Activated CD4-positive, CD25-positive, alpha-beta regulatory T cell treated with anti-CD3 and anti-CD28 coated beads, Interleukin-2, amount 50 U/mL, for 16 hours (primary cell): ENCODE measurements at places on chromosomes 3 and 15.

DNA sequence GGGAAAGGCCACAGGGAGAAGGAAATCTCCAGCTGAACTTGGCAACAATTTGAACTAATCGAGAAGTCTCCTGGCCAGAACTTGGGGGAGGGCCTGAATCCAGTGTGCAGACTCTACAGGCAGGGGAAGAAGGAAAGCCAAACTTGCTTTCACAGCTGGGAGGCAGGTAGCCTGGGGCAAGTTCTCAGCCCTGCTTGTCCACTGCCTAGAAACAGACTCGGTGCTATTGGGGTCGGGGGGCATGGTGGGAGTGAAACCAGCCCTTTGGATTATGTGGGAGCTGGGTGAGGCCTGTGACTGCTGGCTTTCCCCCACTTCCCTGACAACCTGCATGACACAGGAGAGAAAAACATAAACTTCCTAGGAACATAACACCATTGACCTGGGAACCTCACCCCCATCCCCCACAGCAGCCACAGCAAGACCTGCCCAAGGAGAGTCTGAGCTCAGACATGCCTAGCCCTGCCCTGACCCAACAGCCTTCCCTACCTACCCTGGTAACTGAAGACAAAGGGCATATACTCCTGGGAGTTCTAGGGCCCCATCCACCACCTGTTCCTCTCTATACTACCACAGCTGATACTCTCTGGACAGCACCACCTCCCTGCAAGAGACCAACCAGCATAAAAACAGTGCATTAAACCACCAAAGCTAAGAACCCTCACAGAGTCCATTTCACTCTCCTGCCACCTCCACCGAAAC is 103.7 kb upstream of the MNS1 start:
- no peak for DNase-seq

DNA sequence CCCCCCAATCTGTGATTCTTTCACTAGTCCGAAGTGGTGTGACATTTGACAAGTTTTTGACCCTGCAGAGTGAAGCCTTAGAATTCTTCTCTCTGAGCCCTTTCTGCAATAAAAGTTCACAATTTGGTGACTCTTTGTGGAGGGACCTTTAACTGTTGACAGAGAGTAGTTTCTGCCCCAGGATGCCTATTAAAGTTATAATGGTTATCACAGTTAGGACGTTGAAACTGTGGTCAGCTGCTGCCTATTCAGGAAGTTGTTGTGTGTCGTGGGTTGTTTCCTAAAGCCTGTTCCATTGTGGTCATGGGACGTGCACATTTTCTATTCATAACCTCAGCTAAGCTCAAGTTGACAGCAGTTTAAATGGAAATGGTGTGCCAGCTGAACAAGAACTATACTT is 274.5 kb downstream of the NEK10 start:
- DNase-seq = no peak

DNA sequence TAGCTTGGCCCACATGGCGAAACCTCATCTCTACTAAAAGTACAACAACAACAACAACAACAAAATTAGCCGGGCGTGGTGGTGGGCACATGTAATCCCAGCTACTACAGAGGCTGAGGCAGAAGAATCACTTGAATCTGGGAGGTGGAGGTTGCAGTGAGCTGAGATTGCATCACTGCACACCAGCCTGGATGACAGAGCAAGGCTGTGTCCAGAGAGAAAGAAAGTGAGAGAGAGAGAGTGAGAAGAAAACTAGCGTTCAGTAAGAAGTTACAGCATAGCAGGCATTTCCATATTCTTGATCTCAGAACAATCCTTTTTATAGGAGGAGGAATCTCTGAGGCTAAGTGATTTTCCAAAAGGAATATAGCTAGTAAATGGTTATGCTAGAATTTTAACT is 1076.1 kb downstream of the AGBL1 start:
- DNase-seq = no peak

DNA sequence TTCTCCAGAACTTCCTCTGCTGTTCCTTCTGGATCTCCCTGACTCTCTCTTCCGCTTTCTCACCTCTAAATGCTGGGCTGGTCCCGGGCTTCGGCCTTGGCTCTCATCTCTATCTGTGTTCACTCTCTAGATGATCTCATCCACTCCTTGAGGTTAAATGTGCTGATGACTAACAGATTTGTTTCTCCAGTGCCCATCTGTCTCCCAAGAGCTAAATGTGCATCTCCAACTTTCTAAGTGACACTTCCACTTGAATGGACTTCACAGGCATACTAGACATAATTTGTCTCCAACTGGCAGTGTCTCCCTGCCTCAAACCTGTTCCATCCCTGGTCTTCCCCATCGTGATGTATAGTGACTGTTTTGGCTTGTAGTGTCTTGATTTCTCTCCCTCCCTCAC is 95.3 kb downstream of the ITPR1 start:
- DNase-seq = no peak

DNA sequence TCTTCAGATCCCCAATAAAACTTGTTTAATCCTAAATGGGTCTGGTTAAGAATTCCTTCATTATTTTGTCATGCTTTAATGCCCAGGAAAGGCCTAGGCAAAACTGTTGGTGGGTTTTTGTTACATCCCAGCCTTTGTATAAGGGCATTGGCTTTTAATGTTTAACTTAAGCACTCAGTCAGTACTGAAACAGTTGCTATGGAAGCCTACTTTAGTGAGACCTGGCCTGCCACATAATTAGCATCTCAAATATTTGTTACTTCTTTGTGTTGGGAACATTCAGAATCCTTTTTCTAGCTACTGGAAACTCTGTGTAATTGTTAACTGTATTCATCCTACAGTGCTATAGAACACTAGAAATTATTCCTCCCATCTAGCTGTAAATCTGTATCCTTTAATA is 369.6 kb upstream of the ATP10A start:
- no peak for DNase-seq

DNA sequence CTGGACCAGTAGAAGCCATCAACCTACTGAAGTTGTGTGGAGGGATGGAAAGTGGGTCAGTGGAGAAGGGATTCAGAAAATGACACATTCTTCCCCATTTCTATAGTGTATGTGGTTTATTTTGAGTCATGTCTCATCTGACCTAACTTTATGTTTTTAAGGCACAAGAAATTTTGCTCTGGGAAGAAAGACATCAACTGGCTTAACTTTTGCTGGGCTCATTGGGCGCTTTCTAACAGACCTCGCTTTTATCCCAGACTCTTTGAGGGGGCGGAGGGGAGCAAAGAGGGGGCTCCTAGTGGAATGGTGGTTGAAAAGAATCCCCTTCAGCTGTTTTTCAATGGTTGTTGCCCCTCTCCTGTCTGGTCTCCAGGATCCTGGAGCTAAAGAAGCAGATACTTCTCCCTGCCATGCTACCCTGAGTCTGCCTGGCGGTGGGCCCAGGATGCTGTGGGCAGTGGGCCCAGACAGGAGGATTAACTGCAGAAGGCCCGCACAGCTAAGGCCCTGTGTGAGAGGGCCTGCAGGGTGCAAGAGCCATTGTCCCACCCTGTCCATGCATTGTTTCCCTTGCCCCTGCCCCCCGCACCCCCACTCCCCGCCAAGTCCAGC is 14.5 kb downstream of the CSRNP1 start:
- DNase-seq = no peak

- DNase-seq = no peak
Observed at GRCh38 chr3:15223685-15224572, 17.9 kb downstream of the CAPN7 start.

GRCh38 chr15:95265419-95265997 is 1034.1 kb downstream of the MCTP2 start:
- DNase-seq = no peak

DNA sequence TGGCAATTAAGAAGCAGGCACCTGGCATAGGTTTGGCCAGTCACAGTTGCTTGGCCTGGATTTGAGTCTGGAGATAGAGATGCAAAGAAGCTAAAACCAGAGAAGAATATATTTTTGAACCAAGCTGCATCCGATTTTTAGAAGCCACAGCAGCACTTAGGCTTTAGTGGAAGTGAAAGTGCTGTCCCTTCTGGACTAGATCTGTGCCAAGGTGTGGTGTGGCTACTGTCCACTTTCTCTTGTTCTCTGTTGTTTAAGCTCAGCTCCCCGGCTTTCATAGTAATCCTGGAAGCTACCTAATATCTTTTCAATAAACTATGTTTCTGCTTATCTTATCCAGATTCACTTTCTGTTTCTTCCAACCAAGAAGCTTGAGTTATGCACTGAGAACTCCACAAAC is 183.4 kb upstream of the THRB start:
- no peak for DNase-seq

DNA sequence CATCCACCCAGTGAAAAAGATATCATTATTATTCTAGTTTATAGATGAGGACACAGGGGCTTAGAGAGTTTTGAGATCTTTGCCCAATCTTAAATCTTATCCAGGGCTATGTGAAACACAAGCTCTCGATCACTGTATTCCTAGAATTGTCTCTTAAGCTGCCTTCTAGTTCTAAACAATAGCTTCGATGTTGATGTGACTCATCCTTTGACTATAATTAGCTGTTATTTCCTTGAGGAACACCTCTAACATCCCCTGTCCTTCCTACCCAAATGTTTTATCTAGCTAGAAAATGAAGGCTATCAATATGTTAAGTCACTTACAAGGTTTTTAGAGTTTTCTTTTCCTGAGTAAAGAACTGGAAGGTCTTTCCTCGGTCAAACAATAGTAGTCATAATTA is 83.1 kb upstream of the STAC start:
- DNase-seq = no peak

- DNase-seq = no peak
Observed at GRCh38 chr3:72379500-72380187, 468.6 kb downstream of the SHQ1 start.

GRCh38 chr3:197292083-197292646 is 6.2 kb downstream of the DLG1 start:
- DNase-seq = no peak

DNA sequence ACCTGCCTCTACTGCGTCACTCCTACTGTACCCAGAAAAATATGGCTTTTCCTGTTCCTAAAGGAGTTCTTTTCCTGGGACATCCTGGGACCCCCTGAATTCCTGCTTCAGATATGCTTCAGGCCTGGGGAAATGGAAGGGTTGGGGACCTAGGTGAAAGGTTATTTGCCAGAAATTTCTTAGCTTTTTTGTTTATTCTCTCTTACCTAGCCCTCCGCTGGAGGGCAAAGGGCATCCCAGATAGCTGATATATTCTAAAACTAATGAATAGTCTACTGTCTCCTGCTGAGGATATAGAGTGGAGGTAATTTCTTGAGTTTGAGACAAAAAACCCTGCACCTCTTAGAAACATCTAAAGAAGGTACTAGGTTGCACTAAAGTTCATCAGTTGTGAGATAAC is 3.6 kb upstream of the ZNF148 start:
- DNase-seq = no peak

GRCh38 chr3:11530153-11530721 is 113.5 kb downstream of the VGLL4 start:
- no peak for DNase-seq

DNA sequence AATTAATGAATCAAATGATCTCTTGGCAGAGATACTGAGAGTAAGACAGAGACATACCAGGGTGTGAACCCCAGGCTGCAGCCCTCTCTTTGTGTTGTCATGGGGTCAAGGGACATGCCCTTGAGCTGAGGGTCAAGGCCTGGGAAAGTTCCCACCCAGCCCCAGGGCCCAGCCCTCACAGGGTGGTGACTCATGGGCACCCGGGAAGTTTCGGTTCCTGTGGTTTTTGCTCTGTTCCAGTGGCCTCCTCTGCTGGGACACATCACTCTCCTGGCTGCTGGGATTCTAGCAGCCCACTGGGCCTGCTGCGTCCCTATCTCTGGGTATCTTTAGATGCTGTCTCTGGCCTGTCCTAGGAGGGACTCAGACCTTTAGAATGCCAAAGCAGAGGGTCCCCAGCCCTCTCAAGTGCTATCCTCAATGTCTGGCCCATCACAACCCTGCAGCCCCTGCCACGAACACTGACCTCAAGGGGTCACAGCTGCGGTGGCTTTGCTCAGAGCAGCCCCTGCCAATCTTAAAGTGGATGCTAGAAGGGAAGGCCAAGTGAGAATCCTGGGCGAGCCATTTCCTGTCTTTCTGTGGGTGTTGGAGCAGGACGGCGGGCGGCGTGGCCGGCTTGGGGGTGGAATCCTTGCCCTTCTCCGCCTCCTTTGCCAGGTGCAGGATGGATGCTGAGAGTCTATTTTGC is 148.4 kb upstream of the TLE3 start:
- no peak for DNase-seq

DNA sequence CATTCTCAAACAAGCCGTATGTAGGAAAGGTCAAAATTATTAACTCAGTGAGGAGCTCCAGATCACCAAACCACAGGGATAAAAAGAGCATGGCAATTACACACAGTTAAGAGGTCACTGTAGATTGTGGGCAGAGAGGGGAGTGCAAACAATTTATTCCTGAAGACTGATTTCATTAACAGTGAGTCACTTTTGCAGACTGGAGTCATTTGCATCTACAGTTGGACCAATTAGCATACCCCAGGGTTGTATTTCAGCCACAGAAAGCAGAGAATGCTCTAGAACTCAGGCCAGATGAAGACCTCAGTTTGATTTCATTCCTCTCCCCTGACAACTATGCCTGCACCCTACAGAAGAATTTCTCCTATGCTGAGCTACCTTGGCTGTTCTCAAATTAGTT is 40.1 kb downstream of the SETMAR start:
- no peak for DNase-seq

DNA sequence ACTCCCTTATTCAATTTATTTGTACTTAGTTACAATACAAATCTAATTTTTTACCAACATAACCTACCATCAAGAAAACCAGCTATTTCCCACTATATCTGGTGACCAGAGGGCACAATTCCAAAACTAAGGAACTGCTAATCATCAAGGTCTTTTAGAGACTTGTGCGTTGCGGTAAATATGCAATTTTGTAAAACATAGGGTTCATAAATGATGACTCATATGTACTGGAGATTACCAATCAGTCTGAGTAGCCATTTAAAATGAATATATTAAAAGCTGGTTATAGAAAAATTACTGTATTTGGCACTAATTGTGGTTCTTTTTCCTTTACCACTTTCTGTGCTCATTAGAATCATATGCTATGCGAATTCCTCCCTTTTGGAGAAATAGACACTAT is 859.6 kb downstream of the ROBO1 start:
- no peak for DNase-seq

DNA sequence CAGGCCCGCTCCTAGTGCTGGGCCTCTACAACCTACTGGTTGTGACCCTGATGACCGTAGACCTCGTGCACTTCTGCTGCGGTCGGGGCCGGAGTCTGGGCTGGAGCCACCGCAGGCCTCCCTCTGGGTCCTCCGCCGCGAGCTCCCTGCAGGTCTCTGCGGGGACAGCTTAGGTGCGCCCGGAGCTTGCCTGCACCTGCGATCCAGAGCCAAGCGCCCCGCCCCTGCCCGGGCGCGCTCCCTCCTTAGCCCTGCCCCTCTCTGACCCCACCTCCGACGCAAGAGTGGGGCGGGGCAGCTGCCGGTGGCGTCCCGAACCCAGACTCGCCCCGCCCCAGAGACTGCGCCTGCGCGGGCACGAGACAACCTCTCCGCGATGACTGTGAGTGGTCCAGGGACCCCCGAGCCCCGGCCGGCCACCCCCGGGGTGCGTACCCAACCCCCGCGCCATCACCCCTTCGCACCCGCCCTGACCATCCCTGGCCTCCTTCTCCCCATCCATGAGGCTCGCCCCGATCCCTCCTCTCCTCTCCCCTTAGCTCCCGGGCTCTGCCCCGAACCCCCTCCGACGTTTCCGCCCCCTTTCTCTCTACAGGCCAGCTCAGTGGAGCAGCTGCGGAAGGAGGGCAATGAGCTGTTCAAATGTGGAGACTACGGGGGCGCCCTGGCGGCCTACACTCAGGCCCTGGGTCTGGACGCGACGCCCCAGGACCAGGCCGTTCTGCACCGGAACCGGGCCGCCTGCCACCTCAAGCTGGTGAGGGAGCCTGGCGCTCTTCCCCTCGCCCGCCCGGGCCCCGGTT is at the start of gene UNC45A:
Gene UNC45A, plus strand, starts transcription at position 337 of the 803 bp plus-strand sequence. Its CDS starts 40 bp downstream, at position 377.
- peak; percentile 94 for DNase-seq
